GM04504 (cell line): ENCODE measurements at places on chromosomes 2 and 18.

- no peak for DNase-seq
These were observed 642 bp upstream of the SRSF7 start for GRCh38 chr2:38751596-38752410.

DNA sequence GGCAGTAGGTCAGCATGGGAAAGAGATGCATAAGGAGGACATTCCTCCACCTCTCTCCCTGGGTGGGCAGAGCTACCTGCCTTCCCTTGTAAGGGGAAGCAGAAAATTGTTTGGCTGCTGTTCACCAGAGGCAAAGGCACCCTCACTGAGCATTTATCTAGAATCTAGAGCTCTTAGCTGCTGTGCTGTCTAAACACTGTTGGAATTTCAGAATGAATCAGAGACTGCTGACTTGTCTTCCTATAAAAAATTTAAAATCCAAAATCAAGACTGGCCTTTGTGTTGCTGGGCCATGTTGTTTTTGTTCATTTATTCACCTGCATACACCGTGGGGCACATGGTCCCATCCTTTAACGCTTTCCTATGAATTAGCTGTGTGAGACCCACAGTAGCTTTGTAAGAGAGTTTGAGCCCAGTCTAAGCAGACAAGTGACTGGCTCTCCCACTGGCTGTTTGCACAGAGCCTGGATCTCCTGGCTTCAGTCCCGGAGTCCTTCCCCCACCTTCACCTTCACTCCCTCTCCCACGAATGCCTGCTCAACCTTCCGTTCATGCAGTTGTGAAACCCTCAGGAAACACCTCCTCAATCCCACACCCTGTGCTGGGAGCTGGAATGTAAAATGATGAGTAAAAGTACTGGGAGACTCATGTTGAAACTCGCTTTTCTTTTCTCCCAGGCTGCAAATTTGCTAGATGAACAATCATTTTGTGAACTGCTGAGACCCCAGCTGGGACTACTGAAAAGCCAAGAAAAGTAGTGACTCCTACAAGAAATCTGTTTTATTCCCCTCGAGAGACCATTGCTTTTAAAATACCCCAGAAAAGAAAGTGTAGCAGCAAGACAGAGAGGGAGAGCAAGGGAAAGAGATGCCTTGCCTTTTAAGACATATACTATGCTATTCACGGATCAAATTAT is 76.2 kb downstream of the FAM168B start:
- DNase-seq, result no peak

DNA sequence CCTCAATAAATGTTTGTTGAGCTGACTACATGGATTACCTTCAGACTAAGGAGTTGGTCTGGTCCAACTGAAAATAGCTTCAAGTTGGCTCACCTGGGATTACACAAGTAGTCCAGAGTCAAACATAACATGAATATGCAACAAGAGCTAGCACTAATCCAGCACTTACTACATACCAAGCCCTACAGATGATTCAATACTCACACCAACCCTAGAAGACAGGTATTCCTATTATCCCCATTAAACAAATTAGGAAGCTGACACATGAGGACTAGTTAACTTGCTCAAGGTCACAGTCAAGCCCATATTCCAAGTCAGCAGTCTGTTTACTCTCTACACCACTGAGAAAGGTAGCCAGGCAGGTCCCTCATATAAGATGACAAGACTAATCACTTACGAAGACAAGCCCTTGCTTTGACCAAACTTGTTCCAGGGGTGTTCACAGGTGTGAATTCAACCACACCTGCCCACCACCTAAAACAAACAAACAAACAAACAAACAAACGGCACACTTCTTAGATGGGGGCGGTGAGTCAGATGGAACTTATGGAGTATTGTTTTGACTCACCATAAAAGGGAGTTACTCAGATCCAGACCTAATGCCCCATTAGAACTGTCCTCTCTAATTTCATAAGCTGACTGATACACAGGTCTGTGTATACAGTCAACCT is 29.1 kb downstream of the TMEM131 start:
- no peak for DNase-seq

GRCh38 chr2:65491381-65491905 is 59.0 kb upstream of the SPRED2 start:
- no peak for DNase-seq

DNA sequence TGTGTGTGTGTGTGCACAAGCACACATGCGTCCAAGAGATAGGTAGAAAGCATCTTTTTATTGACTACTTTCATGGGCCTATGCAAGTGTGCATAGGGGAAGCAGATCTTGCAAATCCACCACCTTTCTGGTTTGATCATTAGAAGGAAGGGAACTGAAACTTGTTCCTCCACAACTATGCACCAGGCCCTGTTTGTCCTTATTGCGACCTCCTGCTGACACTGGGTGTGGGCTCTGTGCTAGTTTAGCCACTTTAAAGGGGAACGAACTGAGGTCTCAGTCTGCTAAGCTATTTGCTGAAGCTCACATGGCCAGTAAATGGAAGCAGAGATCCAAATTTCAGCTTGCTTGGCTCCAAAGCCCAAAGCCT is 32.1 kb upstream of the INSIG2 start:
- DNase-seq, result no peak

DNA sequence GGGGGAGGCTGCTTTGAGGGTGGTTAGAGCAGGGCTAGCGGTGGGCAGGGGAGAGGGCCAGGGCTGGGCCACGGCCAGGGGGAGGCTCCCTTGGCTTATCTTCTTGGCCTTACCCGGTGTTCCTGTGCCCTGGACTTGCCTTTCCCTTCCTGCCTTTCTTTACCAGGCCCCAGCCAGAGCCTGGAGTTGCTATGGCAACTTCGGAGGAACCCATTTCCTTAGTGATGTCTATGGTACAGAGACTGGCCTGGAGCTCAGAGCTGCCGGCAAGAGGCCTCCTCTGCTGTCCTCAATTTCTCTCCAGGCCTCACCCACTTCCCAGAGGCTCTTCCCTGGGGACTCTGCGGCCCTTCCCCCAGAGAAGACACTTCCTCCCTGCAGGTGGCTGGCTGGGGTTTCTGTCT is 11.5 kb downstream of the SPEG start:
- DNase-seq, result peak; percentile 44

DNA sequence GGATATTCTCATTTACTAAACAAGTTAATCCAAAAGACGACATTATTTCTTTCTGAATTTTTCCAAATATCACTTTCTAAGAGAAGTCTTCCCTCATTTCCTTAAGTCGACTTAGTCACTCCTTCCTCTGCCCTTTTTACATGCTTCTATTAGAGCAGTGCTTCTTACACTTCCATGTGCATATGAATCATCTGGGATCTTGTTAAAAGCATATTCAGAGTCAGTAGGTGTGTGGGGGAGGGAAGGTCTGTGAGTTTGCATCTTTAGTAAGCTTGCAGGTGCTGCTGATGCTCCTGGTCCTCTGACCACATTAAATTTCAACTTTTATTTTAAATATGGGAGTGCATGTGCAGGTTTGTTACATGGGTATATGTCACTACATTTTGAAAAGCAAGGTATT is 582.6 kb downstream of the NRXN1 start:
- no peak for DNase-seq

DNA sequence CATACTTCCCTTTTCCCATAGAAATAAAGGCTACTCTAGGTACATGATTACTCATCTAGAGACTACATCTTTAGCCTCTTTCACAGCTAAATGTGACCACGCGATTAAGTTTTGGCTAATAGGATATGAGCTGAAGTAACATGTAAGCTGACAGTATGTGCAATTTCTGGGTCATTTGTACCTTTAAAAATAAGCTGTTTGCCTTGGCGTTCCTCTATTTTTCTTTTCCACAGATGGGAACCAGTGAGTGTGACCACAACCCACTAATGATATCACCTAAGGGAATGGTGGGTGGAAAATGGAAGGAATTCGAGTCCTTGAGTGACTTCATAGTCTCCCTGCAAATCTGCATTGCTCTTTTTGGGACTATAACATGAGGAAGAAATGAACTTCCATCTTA is 11.7 kb upstream of the NABP1 start:
- DNase-seq, result no peak
